Nephron progenitor cell (in vitro differentiated cells): ENCODE measurements at places on chromosomes 4 and X.

DNA sequence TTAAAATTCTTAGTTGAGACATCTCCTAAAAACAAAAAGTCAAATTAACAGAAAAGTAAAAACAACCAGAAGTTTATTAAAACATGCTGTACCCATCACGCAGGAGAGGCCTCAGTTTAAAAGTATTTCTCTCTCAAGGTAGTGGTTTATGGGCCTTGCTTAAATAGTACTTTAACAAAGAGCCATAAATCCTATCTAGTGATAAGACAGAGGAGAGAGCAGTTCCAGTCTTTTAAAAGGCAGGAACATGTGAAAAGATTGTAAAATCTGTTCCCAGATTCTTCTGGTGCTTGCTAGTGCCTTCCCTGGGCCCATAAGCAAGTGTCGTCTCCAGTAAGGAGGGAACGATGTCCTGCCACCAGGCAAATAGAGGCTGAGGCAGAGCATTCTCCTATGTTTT is 476.3 kb upstream of the ADGRL3 start:
- no peak for DNase-seq

DNA sequence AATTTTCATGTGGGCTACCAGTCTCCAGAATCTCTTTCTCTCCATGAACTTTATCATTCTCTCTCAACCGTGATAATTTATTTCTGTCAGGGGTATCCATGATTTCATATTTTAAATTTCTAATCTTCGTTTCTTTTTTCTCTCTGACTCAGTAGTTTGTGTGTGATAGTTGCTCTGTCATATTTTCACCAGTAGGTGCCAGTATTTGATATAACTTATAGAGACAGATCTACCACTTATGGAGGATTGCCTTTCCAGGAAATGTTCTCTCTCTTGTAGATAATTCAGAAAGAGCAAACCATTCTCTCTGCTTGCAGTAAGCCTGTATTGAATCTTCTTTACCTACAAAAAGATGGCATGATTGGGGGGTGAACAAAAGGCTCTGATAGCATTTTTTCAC is 79.3 kb upstream of the DYNLT3 start:
- no peak for DNase-seq

DNA sequence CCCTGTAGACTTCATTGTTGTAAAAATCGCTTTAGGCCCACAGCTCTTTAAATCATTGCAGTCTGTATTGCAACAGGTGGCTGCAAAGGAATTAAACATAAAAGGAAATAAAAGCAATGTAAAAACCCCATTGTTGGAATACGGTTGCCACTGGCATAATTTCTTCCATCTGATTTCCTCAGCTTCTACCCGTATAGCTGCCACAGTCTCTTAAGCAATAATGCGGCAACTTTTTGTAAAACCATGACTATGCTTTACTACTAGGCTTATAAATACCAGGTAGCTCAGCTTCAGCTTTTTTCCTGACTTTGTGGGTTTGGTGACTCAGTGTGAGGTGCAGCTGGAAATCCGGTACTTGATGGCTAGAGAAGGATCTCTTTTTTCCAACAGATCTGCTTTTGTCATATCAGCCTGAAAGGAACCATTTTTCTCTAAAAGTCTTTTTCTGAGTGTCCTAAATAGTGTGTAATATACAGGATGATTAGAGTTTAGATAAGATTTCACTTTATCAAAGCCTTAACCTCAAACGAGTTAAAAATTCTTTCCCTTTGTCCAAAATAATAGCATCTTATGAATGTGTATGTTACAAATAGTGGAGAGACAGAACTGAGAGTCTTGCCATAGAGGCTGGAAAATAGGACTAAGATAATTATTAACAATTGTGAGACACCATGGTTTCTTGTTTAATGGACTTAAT is 268.0 kb downstream of the ADGRL3 start:
- DNase-seq = no peak

DNA sequence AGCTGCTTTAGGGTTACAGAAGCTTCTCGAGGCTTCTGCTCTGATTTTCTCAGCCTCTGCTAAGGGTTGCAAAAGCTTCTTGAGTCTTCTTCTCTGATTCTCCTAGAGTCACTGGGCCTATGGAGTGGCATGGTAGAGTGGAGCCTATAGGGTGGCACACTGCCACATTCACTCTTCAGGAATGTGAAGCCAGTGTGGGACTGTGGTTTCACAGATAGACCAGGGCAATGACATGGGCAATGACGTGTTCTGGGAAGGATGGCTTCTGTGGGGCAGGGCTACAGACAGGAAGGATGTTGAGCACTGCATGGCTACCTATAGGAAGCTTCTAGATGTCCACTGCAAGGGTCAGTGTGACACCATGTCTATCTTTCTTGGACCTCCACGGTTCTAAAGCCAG is 11.0 kb upstream of the MAMLD1 start:
- DNase-seq = no peak

GRCh38 chr4:38678078-38678477 is 14.1 kb downstream of the KLF3 start:
- no peak for DNase-seq

DNA sequence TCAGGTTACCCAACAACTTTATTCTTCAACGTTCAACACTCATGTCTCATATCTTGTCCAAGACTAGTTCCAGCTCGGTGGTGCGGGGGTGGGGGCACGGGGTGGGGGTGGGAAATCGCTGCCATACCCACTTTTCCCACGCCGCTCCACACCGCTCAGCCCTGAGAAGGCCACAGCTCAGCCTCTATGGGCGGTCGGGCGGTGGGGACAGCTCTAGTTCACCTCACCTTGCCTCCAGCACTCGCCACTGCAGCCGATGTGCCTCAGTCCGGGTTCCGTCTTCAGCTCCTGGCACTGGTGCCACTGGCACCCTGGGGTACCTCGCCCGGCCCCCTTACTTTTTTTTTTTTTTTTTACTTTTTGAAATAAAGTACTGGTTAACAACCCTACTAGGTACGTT is 522.2 kb downstream of the PCDH19 start:
- no peak for DNase-seq

DNA sequence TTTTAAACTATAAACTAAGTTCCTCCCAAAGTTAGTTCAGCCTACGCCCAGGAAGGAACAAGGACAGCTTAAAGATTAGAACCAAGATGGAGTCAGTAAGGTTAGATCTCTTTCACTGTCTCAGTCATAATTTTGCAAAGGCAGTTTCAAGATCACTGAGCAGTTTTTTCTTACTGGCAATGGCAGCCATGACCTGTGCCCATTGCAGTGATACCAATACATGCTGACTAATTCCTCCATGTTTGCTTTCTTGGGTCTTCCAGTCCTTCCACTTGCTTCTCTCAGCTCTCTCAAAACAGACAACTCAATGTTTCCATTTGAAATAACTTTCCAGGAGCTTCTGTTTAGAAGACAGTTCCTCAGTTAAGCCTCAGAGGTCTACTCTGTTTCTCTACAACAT is 79.5 kb downstream of the PCDH18 start:
- DNase-seq = no peak

GRCh38 chrX:73977542-73978169 is 326.3 kb upstream of the ZCCHC13 start:
- DNase-seq = no peak

GRCh38 chr4:125992891-125993290 is 678.1 kb downstream of the FAT4 start:
- DNase-seq = no peak

DNA sequence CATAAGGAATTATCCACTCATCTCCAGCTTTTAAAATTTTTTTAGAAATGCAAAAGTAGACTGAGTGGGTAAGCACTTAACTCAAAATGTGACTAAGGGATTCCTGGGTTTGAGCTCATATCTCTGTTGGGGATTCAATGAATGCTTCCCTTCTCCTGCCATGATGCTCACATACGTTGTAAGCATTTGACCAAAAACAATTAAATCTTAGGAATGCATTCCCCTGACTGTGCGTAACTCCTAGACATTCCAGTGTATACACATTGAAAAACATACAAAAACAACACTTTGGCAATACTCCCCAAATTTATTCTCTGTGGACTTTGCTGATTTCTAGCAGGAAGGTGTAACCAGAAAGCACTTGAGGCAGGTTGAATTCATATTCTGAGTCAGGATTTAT is 29.8 kb downstream of the SPANXA2 start:
- no peak for DNase-seq

DNA sequence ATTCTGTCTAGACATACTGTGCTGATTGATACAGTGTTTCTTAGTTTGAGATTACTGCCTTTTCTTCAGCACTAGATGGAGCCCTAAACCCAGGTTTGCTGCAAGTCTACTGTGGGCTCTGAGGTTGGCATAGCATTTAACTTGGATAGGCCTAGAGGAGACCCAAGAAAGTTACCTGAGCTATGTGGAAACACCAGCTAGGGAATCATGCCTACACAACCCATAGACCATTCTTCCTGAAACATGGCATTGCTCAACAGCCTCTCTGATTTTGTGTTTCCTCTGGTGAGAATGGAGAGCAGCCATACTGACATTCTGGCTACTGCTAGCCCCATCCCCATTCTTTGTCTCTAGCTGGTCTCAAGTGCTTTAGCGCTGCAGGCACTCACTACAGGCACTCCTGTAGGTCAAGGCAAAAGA is 287.7 kb upstream of the PCDH18 start:
- DNase-seq = no peak

DNA sequence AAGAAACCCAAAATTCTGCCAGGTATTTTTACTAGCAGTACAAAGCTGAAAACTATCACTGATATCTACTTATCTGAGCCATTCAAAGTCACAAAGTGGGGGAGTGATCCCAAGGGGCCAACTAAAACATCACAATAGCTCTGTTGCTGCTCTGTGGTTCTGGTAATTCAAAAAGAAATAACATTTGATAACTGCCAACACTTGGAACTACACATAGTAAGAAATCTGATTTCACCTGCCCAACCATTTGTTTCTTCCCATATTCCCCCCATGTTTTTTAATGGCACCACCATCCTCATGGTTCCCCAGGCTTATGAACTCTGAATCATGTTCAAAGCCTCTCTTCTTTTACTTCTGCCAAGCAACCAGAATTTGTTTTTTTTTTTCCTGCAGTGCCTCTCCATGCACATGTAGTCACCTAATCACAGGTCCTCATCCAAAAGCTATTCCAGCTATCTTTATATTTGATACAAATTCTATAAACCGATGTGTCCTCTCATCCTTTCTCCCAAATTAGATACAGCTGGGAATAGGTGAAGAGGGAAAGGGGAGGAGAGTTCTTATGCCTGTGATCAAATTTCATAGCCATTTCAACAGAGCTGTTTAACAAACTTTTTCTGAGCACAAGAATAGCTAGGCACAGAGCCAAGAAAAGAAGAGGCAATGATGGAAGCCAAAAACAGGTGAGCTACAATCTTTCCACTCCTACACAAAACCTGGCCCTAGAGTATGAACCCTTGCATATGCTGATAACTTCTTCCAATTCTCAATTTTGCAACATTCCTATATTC is 7.7 kb downstream of the AMMECR1 start:
- no peak for DNase-seq

DNA sequence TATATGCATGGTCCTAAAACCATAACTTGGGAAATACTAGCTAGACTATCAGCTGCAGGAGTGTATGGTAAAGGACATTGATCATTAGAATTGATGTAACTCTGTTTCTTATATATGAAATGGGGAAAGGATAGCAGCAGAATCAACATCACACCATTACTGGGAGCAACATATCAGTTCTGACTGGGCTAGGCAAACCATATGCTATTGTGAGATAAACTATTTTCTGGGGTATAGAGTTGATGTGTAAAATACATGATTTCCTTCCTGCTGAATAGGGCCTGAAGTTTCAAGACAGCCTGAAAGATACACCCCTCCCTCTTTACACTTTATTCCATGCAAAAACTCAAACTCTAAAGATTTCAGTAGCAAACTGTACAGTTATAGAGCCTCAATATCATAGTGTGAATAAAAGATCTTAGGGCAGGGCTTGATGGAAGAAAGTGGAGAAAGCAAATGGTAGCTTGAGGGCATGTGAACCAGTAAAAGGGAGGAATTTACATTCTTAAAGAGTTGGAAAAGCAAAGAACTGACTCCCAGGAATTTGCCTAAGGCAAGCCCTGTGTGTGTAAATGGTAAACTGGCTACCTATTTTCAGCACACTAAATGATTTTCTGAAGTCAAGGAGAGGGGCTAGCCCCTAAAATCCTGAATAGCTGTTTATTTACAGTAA is 404.1 kb downstream of the MAPK10 start:
- DNase-seq = no peak

GRCh38 chrX:118115953-118116712 is 477 bp downstream of the KLHL13 start:
- peak; percentile 45 for DNase-seq

DNA sequence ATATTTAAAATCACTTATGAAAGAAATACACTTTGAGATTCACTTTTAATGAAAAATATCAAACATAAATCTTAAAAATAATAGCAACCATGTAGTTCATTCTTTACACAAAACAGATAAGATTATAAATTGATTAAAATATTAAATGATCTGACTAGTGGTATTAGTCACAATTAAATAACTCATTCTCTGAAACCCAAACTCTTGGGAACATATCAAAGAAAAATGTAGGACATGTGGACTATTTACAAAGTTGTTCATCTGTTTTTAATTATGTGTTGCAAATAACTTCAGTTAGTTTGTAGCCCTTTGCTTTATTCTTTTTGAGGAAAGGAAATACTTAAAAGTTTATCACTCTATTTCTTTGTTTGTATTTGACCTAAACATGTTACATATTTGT is 9.5 kb upstream of the GUCY1A1 start:
- no peak for DNase-seq

GRCh38 chr4:183392377-183392776 is 52.1 kb upstream of the CDKN2AIP start:
- DNase-seq = no peak

GRCh38 chrX:55522596-55523276 is 33.1 kb upstream of the USP51 start:
- no peak for DNase-seq

- DNase-seq = no peak
These were observed 93.6 kb downstream of the DTHD1 start for GRCh38 chr4:36374836-36375511.

GRCh38 chrX:44675362-44676024 is 132.8 kb upstream of the FUNDC1 start:
- DNase-seq = no peak

- DNase-seq = no peak
These were observed 387.9 kb upstream of the RPS6KA3 start for GRCh38 chrX:20654596-20655106.

DNA sequence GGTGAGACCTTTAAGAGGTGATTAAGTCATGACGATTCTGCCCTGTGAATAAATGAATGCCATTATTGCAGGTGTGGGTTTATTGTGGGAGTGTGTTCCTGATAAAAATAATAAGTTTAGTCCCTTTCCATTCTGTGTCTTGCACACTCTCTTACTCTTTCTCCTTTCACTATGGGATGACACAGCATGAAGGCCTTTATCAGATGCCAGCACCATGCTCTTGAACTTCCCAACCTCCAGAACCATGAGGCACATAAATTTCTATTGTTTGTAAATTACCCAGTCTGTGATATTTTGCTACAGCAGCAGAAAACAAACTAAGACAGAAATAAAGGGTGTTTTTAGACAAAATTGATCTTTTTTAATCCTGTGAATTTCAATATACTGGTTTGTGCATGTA is 10.5 kb downstream of the SFRP2 start:
- DNase-seq = no peak

GRCh38 chr4:170497112-170497511 is 407.4 kb upstream of the AADAT start:
- peak; percentile 17 for DNase-seq
